Cortex of kidney (tissue), 1 donor: ENCODE measurements at places on chromosomes 2 and 18.

GRCh38 chr2:161118722-161119121 lies 41.5 kb upstream of the TANK start:
- no peak for DNase-seq

GRCh38 chr2:96104487-96104861 lies 11.9 kb downstream of the ADRA2B start:
- no peak for DNase-seq

DNA sequence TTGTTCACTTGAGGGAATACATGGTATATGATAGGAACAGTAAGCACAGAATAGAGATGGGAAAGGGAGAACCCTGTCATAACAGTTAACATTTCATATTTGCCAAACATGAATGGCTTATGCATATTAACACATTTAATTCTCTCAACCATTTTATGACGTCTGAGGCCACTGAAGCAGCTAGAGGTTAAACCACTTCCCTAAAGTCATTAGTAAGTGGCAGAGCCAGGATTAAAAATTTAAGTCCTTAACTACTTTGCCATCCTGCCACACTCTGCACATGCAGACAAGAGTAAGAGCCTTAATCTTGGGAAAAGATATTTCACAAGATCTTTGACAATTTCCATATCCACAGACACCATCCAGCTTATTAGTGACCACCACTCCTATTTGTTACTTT lies 2.1 kb downstream of the LIPT1 start:
- DNase-seq, result no peak

DNA sequence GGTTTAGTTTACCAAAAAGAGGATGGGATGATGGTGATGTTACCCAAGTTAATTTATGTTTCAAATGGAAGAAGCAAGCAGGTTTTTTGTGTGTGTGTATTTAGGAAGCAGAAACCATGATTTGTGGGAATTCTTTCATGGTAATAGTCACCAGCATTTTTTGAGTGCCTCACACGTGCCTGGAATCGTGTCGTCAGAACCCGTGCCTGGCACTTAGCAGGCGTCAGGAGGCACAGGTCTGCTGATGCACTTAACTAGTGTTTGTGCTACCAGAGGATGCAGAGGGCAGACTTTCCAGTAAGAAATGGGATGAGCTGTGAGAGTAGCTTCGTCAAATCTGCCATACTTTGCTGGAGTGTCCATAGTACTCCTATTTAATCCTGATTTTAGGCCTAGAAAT lies 41.1 kb downstream of the LYPD6 start:
- no peak for DNase-seq

DNA sequence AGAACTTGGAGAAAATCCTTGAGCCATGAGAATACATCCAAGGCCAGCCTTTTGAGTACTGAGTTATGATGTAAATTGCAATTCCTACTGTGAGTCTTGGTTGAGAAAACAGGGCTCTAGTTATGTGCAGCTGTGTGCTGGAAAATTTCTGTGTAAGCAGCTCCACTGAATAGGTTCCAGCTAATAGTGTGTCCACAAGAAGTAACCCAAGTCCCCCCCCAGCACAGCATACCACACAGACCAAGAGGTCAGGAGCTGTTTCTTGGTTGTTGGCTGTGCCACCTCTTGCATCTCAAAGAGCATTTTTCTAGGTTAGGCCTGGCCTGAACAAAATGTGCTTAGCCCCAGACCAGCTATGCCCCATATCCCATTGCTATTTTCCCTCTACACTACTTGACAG lies 36.8 kb upstream of the APCDD1 start:
- no peak for DNase-seq

- DNase-seq, result no peak
Measured at GRCh38 chr2:102483086-102483485, 10.1 kb downstream of the SLC9A4 start.
